ENCODE measurements at places on chromosomes 1 and 21.

DNA sequence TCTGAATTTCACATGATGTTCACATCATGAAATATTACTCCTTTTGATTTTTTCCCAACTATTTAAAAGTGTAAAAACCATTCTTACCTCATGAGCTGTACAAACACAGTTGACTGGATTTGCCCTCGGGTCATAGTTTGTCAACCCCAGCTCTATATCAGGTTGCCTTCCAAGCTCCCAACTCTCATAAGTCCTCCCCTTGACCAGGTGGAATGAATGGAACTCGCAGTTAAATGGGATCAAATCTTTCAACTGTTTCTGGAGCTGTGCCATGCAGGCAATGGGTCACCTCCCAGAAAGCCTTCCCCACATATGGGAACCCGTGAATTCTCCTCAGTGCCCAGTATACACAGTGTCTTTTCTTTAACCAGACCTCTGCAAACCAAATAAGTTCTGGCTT is 169.8 kb upstream of the FOXD3 start:
- no peak for DNase-seq

DNA sequence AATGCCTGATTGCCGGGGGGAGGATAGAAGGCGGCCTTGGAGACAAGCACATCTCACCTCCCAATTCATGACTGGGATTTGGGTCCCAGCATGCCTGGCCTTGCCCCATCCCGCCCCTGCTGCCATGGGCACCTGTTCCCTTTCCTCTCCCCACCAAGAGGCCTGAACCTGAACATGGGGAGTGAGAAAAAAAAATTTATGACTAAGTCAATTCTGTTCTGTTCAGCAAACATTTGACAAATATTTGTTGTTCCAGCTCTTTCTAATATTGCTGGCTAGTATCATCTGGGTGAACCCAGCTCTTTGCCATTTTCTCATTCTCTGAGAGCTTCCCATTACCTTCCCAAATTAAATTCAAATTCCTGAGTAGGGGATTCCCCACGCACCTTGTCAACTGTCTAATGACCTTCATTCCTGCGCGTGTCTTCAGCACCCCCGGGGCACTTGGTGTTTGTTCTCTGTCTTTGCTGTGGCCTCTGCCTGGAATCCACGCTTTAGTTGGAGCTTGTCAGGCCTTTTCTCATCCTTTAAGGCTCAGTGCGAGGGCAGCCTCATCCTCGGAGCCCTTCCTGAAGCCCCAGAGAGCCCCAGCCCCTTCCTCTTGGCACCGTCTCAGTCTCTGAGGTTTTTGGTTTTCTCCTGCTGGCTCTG is 42.8 kb downstream of the ARHGEF10L start:
- no peak for DNase-seq

DNA sequence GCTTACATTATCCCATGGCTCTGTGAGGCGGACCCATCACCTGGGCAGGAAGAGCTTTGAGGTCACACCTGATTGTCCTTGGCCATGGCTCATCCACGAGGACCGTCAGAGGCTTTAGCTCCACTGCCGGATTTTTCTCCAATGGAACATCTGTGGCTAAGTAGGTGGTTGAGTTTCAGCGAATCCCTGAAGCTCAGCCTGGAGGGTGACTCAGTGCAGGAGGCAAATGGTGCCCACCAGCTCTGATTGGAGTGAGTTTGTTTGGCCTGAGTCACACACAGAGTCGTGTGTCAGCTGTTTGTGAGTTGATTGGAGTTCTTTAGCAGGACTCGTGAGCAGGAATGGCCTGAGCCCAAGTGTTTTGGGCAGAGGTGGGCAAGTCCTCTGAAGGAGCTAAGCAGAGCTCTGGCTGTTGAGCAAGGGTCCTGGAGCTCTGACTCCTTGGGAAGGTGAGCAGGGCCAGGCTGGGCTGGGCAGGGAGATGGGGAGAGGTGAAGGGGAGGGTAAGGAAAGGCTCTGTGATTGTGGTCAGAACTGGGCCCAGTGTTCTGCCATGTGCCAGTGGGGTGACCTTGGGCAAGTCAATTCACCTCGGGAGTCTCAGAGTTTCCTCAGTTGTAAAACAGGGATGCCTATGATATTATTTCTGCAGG is 2.0 kb downstream of the SLC6A17 start:
- no peak for DNase-seq

DNA sequence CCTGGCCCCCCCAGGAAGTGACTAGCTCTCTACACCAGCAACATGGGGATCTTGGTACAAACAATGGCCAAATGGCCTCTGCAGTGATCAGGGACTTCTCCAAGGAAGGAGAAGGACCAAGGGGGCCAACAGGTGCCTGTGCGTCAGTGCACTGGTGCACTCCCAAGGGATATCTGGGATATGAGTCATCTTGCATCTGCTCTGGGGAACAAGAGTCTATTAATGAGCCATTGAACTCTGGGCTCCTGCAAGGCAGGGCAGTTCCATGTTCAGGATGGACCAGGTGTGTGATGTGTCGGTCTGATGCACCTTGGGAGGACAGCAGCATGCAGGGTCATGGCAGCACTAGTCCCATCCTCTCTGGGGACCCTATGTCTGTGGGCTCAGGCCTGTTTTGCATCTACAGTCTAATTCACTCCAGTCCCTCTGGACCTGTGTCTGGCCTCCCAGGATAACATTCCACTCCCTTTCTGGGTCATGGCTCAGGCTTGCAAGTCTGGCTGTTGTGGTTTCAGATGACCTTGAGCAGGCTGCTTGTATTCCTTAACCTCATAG is 125.3 kb downstream of the TRABD2B start:
- no peak for DNase-seq
